ENCODE measurements at places on chromosomes 11 and 22.
A peak's percentile ranks its signal among the peaks of the same experiment; 100 is the strongest.

DNA sequence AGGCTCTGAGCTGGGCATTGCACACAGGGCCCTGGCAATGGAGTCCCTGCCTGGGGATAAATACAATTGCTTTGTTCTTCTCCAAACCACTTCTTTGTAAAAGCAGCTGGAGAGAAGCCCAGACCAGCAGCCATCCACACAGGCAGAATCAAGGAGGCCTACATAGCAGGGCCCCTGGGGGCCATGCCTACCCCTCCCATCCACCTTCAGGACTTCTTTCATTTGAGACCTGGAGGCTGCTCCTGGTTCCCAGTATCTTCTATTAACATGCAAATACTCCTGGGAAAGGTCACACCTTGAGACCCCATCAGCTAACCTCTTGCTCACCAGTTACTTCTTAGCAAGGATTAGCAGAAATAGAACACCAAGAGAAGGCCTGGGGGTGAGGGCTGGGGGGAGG is 511.1 kb downstream of the SOX6 start:
- no peaks in the 10 kb centered on the region for H3K4me1 ChIP-seq
- no peaks in the 10 kb centered on the region for H3K27me3 ChIP-seq
- no peak overlapping the region for H3K27ac ChIP-seq
- no peaks in the 10 kb centered on the region for H3K36me3 ChIP-seq
- H3K4me3 ChIP-seq: no peak overlapping the region

GRCh38 chr11:77413850-77414460 is 59.9 kb downstream of the PAK1 start:
- no peak overlapping the region for H3K27ac ChIP-seq
- DNase-seq: no peak
- no peaks in the 10 kb centered on the region for H3K27me3 ChIP-seq
- no peaks in the 10 kb centered on the region for H3K4me1 ChIP-seq
- H3K36me3 ChIP-seq: no peaks in the 10 kb centered on the region
- no peak overlapping the region for H3K4me3 ChIP-seq

- peak; percentile 29 for DNase-seq
- no peak overlapping the region for H3K4me3 ChIP-seq
- no peaks in the 10 kb centered on the region for H3K27me3 ChIP-seq
- H3K27ac ChIP-seq: no peak overlapping the region
- H3K36me3 ChIP-seq: 0 out of 2 replicates have a peak, but pooled peaks cover 4% of the 10 kb centered on the region
Measured at GRCh38 chr11:61133956-61134662, 27.1 kb downstream of the VPS37C start.

GRCh38 chr11:9489080-9489765 is 28.4 kb downstream of the ZNF143 start:
- H3K27me3 ChIP-seq: no peaks in the 10 kb centered on the region
- H3K4me3 ChIP-seq: no peak overlapping the region
- DNase-seq: no peak
- H3K4me1 ChIP-seq: peaks cover 9% of the 10 kb centered on the region

GRCh38 chr11:72824020-72824419 is 9.8 kb downstream of the ATG16L2 start:
- peaks cover 6% of the 10 kb centered on the region for H3K4me1 ChIP-seq
- H3K27me3 ChIP-seq: no peaks in the 10 kb centered on the region
- H3K4me3 ChIP-seq: no peak overlapping the region
- no peak for DNase-seq
- H3K36me3 ChIP-seq: peaks cover 12% of the 10 kb centered on the region

GRCh38 chr11:74171997-74172396 is 908 bp downstream of the PPME1 start:
- no peak for DNase-seq
- peak overlapping the region; percentile 59 for H3K27ac ChIP-seq
- peaks cover 24% of the 10 kb centered on the region for H3K36me3 ChIP-seq

DNA sequence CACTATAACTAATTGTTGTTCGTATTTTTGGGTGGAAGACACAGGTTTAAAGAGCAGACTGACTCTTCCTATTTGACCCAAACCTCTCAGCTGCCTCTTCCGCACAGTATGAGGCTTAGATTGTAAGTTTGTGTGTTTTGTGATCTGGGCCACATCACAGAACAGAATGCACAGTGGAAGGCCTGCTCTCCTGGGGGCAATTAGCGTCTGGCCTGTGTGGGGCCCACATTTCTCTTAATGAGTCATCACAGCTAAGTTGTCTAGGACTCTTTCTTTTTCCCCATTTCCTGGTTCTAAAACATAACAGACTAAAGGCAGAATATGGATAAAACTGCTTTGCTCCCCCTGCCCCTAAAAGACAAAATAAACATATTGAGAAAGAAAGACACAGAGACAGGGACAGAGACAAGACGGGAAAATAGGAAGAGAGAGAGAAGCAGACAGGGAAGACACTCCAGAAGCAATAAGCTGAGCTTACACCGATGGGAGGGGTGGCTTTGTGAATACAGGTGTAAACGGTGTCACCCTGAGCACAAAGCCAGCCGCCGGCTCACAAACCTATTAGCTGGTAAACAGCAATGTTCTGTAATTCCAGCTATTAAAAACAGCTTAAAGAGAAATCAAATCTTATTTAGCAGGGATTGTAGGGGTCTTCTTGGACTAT is 127.4 kb upstream of the OPCML start:
- DNase-seq: no peak
- no peak overlapping the region for H3K27ac ChIP-seq
- H3K4me3 ChIP-seq: no peak overlapping the region
- H3K27me3 ChIP-seq: no peaks in the 10 kb centered on the region
- H3K36me3 ChIP-seq: no peaks in the 10 kb centered on the region

DNA sequence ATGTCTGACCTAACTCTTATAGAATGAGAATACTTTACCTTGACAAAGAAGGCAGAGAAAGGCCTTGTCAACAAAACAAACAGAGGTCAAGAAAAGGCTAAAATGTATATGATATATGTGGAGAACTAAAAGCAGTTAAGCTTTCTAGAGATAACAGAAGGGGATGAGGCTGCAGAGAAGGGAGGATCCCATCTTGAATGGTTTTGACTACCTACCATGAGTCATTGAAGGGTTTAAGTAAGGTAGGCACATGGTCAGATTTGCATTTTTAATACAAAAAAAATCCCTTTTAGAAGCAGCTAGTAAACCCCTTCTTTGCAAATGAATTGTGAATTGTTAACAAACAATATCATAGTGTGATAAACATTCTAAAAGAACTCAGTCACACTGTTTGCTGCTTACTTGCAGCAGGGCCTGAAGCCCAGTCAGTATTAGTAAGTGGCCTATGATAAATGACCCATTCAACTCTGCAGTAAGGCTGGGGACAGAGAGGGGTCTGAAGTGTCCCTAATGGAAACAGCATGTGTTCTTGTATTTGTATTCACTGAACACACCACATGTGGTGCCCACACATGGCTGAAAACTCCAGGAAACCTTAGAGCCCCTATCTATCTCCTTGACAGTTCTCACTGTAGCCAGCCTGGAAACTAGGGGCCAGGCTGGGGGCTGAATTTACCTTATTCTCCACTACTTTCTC is 328.8 kb upstream of the PITPNB start:
- no peaks in the 10 kb centered on the region for H3K4me1 ChIP-seq
- no peaks in the 10 kb centered on the region for H3K27me3 ChIP-seq
- H3K27ac ChIP-seq: no peak overlapping the region
- H3K36me3 ChIP-seq: no peaks in the 10 kb centered on the region
- no peak overlapping the region for H3K4me3 ChIP-seq
- DNase-seq: no peak

- DNase-seq: no peak
- no peak overlapping the region for H3K27ac ChIP-seq
- H3K4me1 ChIP-seq: peaks cover 7% of the 10 kb centered on the region
- H3K4me3 ChIP-seq: peak overlapping the region; percentile 64
- peaks cover 15% of the 10 kb centered on the region for H3K36me3 ChIP-seq
Measured at GRCh38 chr22:46150655-46151477, 540 bp downstream of the PPARA start.

- no peaks in the 10 kb centered on the region for H3K36me3 ChIP-seq
- no peak overlapping the region for H3K4me3 ChIP-seq
- DNase-seq: peak; percentile 69
- no peaks in the 10 kb centered on the region for H3K27me3 ChIP-seq
- peak overlapping the region; percentile 98 for H3K27ac ChIP-seq
Measured at GRCh38 chr11:92131289-92131865, 93.2 kb upstream of the FAT3 start.

DNA sequence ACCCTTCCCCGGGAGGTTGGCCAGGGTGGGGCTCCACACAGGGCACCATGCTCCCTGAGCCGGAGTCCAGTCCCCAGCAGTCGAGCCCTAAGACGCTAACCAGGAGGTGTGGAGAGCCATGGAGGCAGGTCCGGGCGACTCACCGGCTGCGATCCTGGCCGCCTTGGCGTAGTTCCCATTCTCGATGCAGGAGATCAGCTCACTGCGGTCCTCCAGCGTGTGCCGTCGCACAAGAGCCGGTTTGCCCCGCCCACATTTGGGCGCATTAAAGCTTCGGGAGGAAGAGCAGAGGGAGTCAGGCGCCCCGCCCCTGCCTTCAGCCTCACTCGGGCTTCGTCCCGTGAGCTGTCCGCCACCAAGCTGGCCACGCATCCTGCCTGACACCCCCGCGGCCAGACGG is 50.8 kb downstream of the BRD1 start:
- no peaks in the 10 kb centered on the region for H3K4me1 ChIP-seq
- H3K4me3 ChIP-seq: no peak overlapping the region
- no peak overlapping the region for H3K27ac ChIP-seq
- no peak for DNase-seq
- peaks cover 33% of the 10 kb centered on the region for H3K36me3 ChIP-seq

DNA sequence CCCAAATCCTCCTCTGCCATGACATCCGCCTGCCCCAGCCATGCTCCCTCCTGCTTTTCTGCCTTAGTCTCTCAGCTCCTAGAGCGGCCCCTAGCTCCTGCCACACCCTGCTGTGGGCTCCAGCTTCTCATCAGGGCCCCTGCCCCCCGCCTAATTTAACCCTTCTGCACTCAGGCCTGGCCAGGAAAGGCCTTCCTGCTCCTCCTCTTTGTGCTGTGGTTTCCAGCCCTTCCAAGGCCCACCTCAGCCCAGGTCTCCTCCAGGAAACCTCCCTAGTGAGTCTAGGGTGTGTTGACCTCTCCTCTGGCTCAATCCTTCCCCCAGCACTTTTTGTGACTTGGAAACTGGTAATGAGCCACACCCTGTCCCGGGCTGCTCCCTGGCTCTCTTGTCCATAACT is 11.3 kb downstream of the PTPN5 start:
- no peaks in the 10 kb centered on the region for H3K4me1 ChIP-seq
- H3K36me3 ChIP-seq: no peaks in the 10 kb centered on the region
- no peak overlapping the region for H3K4me3 ChIP-seq
- no peak for DNase-seq
- H3K27ac ChIP-seq: no peak overlapping the region

- H3K27ac ChIP-seq: no peak overlapping the region
- H3K4me3 ChIP-seq: no peak overlapping the region
- H3K27me3 ChIP-seq: no peaks in the 10 kb centered on the region
- no peaks in the 10 kb centered on the region for H3K36me3 ChIP-seq
- H3K4me1 ChIP-seq: peaks cover 13% of the 10 kb centered on the region
Measured at GRCh38 chr11:111204211-111204610, 41.3 kb upstream of the POU2AF2 start.

DNA sequence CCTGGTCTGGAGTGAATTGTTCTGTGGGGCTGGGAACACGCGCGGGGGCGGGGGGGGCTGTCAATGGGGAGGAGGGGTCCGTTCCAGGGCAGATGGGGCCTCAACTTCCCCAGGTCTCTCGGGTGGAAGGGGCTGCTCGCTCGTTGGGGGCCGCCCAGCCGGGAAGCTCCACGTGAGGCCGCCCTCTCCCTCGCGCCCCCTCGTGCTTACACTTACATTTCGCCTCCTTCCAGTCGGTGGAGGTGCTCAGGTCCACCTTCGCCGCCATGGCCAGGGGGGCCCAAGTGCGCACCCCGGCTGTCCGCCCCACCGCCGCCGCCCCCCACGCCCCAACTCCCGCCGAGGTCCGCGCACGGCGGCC is 452 bp downstream of the MACROD1 start:
- H3K27me3 ChIP-seq: no peaks in the 10 kb centered on the region
- H3K36me3 ChIP-seq: no peaks in the 10 kb centered on the region
- no peak for DNase-seq
- H3K4me1 ChIP-seq: peaks cover 7% of the 10 kb centered on the region

- H3K36me3 ChIP-seq: peaks cover 65% of the 10 kb centered on the region
- H3K27me3 ChIP-seq: no peaks in the 10 kb centered on the region
- no peak overlapping the region for H3K4me3 ChIP-seq
- no peak for DNase-seq
- peaks cover 9% of the 10 kb centered on the region for H3K4me1 ChIP-seq
Measured at GRCh38 chr22:37492428-37493344, 6.5 kb upstream of the MFNG start.

- H3K36me3 ChIP-seq: no peaks in the 10 kb centered on the region
- H3K27me3 ChIP-seq: no peaks in the 10 kb centered on the region
- no peaks in the 10 kb centered on the region for H3K4me1 ChIP-seq
- H3K4me3 ChIP-seq: no peak overlapping the region
- DNase-seq: no peak
Measured at GRCh38 chr11:85732965-85733364, 47.0 kb upstream of the CCDC89 start.

DNA sequence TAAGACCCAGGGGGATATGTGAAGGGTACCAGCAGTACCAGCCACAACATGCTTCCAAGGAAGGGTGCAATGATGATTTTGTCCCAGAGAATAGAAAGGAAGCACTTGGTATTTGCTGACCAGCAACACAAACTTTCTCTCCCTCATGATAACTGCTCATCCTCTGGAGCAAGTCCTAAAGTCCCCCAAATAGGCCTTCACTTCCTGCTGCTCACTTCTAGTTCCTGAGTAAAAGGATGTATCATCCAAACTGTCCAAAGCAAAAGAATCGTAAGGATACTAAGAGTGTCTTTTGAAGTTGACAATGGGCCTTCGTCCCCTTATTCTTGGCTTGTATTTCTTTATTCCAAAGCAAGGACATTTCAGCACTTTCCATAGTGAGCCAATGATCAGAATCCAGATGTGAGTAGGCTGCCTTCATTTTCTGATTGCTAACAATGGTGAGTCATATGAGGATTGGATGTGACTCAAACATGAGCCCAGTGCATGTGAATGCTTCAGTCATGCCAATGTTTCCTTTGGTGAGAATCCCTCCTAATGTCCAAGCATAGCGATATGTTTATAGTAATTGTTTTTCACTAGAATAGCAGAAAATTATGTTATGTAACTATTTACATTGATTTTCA is 243.4 kb upstream of the POU2AF2 start:
- H3K4me3 ChIP-seq: no peak overlapping the region
- no peak for DNase-seq

DNA sequence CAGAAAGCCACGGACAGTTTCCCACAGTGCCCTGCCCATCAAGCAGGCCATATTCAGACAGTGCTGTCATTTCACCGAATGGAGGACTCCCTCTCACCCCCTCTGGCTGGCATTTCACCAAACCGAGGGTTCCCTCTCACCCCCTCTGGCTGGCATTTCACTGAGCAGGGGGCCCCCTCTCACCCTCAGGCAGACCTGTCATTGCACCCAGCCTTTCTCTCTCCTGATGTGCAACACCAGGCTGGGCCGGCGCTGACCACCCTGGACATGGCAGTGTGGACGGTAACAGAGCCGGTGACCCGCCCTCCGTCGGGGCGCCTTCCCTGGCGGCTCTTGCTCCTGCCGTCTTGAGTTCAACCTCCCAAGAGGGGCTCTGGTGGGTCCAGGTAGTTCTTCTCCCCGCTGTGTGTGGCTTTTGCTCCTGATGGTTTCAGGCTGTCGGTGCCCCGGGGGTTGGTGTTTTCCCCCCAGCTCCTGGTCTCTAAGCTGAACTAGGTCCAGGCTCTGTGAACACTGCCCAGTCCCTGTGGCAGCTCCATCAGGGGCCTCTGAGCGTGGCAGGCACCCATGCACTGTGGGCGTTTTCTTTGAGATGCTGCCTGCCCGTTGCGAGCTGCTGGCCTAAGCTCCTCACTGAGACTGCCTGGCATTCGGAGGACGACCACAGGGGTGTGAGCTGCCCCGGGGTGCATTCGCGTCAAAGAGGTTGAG is 46.9 kb downstream of the SMIM38 start:
- H3K27ac ChIP-seq: no peak overlapping the region
- H3K4me1 ChIP-seq: no peaks in the 10 kb centered on the region
- no peak overlapping the region for H3K4me3 ChIP-seq
- no peaks in the 10 kb centered on the region for H3K36me3 ChIP-seq
- DNase-seq: peak; percentile 40
